Naive thymus-derived CD8-positive, alpha-beta T cell (primary cell): ENCODE measurements at places on chromosomes 11 and 22. TPM values are rescaled to one million over a fixed set of nuclear protein-coding genes. Genes with fewer than 3 reads are reported as not detected.

DNA sequence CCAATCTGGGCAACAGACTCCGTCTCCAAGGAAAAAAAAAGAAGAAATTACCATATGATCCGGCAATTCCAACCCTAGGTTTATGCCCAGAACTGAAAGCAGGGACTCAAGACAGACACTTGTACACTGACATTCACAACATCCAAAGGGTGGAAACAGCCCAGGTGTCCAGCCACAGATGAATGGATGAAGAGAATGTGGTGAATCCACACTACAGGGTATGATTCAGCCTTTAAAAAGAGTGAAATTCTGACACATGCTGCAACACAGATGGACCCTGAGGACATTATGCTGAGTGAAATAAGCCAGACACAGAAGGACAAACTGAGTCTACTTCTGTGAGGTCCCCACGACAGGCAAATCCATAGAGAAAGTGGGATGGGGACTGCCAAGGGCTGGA, 43.9 kb downstream of the SGSM3 start:
- H3K4me3 ChIP-seq = no peak overlapping the region
- H3K4me1 ChIP-seq = peaks cover 59% of the 10 kb centered on the region
- peak overlapping the region; percentile 92 for H3K27ac ChIP-seq
- DNase-seq = no peak
- H3K27me3 ChIP-seq = no peaks in the 10 kb centered on the region
- peaks cover 3% of the 10 kb centered on the region for H3K36me3 ChIP-seq

DNA sequence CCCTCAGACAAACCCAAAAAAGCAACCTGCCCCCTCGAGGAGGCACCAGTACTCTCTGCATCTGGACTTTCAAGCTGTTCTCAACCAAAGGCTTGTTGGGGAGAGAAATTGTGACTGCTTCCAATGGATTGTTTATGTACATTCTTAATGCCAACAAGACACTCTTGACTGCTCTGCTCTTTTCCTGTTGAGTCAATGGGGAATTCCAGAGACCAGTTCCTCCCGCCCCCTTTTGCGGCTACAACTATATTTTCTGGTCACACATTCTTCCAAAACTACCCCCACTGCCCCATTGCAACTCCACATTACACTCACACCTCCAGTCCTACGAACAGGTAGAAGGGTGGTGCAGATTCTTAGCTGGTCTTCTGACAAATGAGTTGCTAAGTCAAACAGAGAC, 187.0 kb downstream of the DSCAML1 start:
- no peak for DNase-seq
- H3K36me3 ChIP-seq = no peaks in the 10 kb centered on the region
- no peak overlapping the region for H3K4me3 ChIP-seq
- peaks cover 10% of the 10 kb centered on the region for H3K27me3 ChIP-seq
- H3K4me1 ChIP-seq = peaks cover 7% of the 10 kb centered on the region

DNA sequence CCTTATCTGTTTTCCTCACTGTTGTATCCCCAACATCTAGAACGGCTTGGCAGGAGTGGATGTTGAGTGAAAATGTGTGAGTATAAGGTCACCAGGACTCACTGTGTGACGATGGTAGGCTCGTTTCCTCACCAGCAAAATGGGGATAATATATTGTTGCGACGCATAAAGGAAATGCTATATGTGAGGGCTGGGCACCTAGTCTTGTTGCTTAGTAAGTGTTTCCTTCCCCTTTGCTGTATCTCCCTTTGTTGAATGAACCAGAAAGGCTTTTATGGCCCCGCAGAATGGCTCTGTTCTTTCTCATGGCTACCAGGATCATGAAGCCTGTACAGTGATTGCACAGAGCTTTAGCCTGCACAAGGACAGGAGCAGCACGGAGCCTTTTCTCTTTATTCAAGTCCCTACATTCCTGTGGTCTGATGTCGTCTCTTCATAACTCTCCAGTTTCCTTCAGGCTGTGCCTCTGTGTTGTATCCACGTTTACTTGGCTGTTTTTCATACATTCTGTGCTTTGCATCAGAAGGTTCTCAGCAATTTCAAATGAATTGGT, 5.4 kb downstream of the TNRC6B start:
- peaks cover 72% of the 10 kb centered on the region for H3K4me1 ChIP-seq
- H3K27me3 ChIP-seq = no peaks in the 10 kb centered on the region

GRCh38 chr11:7555052-7555699, 41.4 kb downstream of the PPFIBP2 start:
- H3K4me3 ChIP-seq = no peak overlapping the region
- H3K27ac ChIP-seq = no peak overlapping the region
- H3K4me1 ChIP-seq = no peaks in the 10 kb centered on the region

DNA sequence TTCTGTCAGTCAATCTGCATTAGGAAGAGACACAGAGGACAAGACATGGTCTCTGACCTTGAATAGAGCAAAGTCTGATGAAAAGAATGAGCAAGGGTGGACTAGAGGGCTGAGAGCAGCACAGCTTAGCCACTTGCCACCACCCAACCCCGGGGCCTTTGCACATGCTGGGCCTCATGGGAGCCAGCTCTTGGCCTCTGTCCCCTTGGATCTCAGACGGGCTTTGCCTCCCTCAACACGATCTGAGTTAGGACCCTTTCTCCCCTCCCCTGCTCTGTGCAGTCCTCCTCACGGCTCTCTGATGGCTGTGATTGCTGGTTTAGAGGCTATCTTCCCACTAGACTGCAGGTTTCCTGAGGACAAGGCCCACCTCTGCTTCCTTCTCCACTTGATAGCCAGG, 131.6 kb upstream of the B3GAT1 start:
- no peaks in the 10 kb centered on the region for H3K36me3 ChIP-seq
- DNase-seq = no peak
- no peak overlapping the region for H3K4me3 ChIP-seq
- H3K27me3 ChIP-seq = peaks cover 24% of the 10 kb centered on the region
- no peaks in the 10 kb centered on the region for H3K4me1 ChIP-seq
- H3K27ac ChIP-seq = no peak overlapping the region

GRCh38 chr11:23359297-23359696, 499.0 kb upstream of the CCDC179 start:
- no peak overlapping the region for H3K27ac ChIP-seq
- no peaks in the 10 kb centered on the region for H3K4me1 ChIP-seq
- no peak for DNase-seq
- H3K36me3 ChIP-seq = no peaks in the 10 kb centered on the region
- no peaks in the 10 kb centered on the region for H3K27me3 ChIP-seq

DNA sequence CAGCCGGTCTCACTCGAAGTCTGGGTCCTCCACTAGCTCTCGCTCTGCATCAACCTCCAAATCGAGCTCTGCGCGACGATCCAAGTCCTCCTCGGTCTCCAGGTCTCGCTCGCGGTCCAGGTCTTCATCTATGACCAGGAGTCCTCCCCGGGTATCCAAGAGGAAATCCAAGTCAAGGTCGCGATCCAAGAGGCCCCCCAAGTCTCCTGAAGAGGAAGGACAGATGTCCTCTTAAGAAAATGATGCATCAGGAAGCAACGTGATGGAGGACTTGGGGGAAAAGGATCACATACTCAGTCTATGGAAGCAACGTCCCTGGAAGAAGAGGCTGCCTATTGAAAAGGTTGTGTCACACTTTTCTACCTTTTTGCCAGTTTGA, 1.1 kb downstream of the SRSF8 start:
- no peak for DNase-seq
- H3K27ac ChIP-seq = peak overlapping the region; percentile 97
- H3K4me3 ChIP-seq = peak overlapping the region; percentile 95

GRCh38 chr11:113960702-113961330, 14.1 kb upstream of the HTR3A start:
- no peaks in the 10 kb centered on the region for H3K4me1 ChIP-seq
- H3K4me3 ChIP-seq = no peak overlapping the region
- H3K36me3 ChIP-seq = no peaks in the 10 kb centered on the region
- H3K27me3 ChIP-seq = peaks cover 4% of the 10 kb centered on the region

- no peak overlapping the region for H3K4me3 ChIP-seq
- H3K27ac ChIP-seq = peak overlapping the region; percentile 53
- H3K36me3 ChIP-seq = peaks cover 26% of the 10 kb centered on the region
- no peak for DNase-seq
Measured at GRCh38 chr11:74839446-74839845, 90.8 kb downstream of the RNF169 start.

DNA sequence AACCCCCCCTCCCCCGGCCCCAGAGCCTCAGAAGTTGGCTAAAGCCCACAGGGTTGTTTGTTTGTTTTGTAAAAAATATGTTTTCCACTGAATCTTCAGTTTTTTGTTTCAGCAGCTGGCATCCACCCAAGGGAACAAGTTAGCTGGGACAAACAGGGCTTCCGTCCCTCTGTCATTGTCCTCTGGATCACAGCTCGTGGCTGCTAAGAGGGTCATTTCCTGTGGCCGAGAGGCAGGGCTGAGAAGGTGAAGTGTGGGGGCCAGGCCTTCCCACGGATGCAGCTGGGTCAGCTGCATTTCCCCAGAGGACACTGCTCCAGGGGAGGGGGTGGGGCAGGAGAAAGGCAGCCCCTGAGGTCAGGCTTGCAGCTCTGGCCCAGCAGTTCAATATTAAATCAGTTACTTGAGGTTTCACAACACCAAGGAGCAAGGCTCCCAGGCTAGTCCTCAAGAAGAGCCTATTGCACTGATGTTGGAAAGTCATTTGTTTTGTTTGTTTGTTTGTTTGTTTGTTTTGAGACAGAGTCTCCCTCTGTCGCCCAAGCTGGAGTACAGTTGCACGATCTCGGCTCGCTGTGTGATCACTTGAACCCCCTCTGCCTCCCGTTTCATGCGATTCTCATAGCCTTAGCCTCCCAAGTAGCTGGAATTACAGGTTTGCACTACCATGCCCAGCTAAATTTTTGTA, 34.4 kb upstream of the SMTN start:
- peaks cover 3% of the 10 kb centered on the region for H3K27me3 ChIP-seq
- H3K4me1 ChIP-seq = no peaks in the 10 kb centered on the region
- no peaks in the 10 kb centered on the region for H3K36me3 ChIP-seq
- DNase-seq = no peak
- H3K27ac ChIP-seq = no peak overlapping the region

GRCh38 chr11:119816660-119817059, 87.7 kb upstream of the NECTIN1 start:
- H3K4me1 ChIP-seq = no peaks in the 10 kb centered on the region
- no peak overlapping the region for H3K27ac ChIP-seq
- no peak overlapping the region for H3K4me3 ChIP-seq
- peaks cover 24% of the 10 kb centered on the region for H3K27me3 ChIP-seq
- no peak for DNase-seq
- H3K36me3 ChIP-seq = no peaks in the 10 kb centered on the region

DNA sequence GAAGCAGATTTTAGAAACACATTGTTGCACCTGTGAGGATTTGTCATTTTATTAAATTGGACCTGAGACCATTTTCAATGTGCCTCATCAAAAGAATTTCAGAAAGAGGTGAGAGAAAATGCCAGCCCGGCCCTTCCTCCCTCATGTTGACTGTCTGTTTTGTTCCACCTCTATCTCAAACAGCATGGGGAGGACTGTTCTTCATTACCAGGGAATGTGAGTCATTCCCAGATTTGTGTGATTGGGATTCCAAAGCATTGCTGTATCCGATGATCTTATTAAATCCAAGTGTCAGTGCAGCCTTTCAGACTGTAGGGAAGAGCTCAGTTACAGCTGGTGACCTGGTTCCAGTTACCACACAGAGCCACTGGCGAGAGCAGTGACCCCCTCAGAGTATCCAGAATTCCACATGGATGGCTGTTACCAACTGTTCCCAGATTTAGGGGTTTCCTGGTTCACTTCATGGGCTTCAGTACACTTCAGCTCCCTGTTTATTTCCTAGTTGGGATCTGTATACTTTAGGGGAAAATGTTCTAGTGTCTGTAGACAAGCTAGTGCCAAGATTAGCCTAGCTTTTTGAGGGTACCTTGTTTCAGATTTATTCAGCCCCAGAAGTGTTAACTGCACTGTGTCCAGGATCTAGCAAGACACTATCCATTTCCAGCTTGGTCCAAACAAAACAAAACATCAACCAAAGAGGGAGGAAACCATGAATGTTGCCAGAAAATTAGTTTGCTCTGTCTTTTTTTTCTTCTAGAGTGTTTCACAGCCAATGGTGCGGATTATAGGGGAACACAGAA, 20.9 kb downstream of the KREMEN1 start:
- no peak overlapping the region for H3K4me3 ChIP-seq
- no peaks in the 10 kb centered on the region for H3K36me3 ChIP-seq
- H3K27ac ChIP-seq = no peak overlapping the region
- no peaks in the 10 kb centered on the region for H3K4me1 ChIP-seq
- peaks cover 26% of the 10 kb centered on the region for H3K27me3 ChIP-seq

The SLC17A6 gene
- not detected for total RNA-seq

The ATG2A gene
- total RNA-seq = 39.5 TPM

The NCF4 gene
- total RNA-seq = 3.1 TPM

The POTEH gene
- total RNA-seq = not detected

The PKP3 gene
- 0.16 TPM for total RNA-seq

The RASSF10 gene
- not detected for total RNA-seq

The XBP1 gene
- 55.1 TPM for total RNA-seq

The BEST1 gene
- total RNA-seq = not detected
